Activated gamma-delta T cell treated with Interleukin-2 at 50 U/mL for 16 hours (primary cell): ENCODE measurements at places on chromosomes 11 and 22.
A peak's percentile ranks its signal among the peaks of the same experiment; 100 is the strongest.

- no peak for DNase-seq
Observed at GRCh38 chr22:32695451-32695891, 106.0 kb upstream of the TIMP3 start.

GRCh38 chr22:19438298-19438697, 6.0 kb downstream of the MRPL40 start:
- no peak for DNase-seq

- no peak for DNase-seq
Observed at GRCh38 chr11:126662035-126662790, 306.7 kb downstream of the ST3GAL4 start.

GRCh38 chr22:45763236-45763624, 91.6 kb downstream of the ATXN10 start:
- no peak for DNase-seq

GRCh38 chr11:132873841-132874240, 658.5 kb downstream of the OPCML start:
- no peak for DNase-seq

DNA sequence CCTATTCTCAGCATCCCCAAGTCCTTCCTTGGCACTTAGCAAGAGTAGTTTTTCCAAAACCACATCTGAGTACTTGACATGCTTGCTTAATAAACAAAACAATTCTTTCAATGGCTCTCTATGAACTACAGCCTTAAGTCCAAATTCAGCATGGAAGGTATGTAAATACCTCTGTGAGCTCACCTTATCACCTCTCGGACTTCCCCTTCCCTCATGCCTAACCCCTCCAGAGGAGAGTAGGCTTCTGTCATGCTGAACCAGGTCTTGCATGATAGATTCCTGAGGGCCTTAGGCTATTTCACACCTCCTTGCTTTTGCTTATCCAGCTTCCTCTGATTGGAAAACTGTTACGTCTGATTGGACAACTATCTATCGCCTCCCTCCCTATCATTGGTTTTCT, 312.9 kb upstream of the CCDC90B start:
- no peak for DNase-seq

DNA sequence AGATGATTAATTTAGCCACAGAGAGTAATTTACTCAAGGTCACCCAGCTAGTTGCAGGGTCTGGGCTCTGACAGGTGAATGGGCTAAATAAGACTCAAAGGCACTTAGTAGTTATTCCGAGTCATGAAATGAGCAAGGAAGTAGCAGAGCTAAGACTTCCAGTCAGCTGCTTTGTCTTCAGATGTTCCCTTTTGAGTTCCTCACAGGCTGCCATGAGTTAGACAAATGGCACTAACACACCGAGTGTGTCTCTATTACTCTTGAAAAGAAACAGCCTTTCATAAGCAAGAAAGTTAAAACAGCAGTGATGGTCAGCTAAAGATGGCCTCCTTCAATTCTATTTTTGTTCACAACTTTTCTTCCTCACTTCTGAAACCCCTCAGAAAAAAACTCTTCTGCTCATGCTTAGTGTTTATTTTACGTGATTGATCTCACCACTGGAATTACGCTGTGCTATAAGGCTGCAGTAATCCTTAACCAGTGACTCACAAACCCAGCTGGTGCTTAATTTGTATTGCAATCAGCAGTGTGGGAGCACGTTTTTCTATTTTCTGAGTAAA, 389.1 kb downstream of the AASDHPPT start:
- DNase-seq, result no peak

DNA sequence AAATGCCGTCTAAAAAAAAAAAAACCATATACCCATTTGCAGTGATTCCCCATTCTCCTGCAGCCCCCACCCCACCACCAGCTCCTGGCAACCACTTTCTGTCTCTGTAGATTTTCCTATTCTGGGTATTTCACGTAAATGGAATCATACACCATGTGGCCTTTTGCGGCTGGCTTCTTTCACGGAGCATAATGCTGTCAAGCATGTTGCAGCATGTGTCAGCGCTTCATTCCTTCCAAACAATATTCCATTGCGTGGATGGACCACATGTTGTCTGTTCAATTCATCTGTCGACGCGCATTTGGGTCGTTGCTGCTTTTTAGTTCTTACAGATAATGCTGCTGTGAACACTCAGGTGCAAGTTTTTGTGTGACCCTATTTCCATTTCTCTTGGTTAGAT, 14.8 kb upstream of the EMID1 start:
- no peak for DNase-seq

- DNase-seq, result no peak
Observed at GRCh38 chr11:129639300-129639699, 176.3 kb upstream of the TMEM45B start.

- no peak for DNase-seq
Observed at GRCh38 chr11:60307507-60308195, 19.4 kb upstream of the MS4A6E start.

DNA sequence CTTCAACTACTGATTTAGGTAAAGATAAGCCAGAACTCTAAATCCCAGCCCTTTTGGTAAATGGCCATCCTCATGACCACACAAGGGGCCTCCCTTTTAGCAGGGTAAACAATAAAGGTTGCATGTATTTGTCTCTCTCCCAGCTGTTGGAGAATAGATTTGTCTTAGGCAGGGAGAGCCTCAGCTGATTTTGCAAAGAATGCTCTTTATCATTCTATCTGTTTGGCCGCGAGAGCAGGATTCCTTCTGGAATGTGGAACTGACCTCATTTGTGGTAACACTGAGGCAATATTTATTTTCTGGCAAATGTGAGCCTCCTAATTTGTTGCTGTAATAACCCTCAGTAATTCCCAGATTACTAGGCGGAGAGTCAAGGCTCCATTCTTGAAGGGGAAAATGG, 15.3 kb downstream of the PTS start:
- DNase-seq, result no peak

DNA sequence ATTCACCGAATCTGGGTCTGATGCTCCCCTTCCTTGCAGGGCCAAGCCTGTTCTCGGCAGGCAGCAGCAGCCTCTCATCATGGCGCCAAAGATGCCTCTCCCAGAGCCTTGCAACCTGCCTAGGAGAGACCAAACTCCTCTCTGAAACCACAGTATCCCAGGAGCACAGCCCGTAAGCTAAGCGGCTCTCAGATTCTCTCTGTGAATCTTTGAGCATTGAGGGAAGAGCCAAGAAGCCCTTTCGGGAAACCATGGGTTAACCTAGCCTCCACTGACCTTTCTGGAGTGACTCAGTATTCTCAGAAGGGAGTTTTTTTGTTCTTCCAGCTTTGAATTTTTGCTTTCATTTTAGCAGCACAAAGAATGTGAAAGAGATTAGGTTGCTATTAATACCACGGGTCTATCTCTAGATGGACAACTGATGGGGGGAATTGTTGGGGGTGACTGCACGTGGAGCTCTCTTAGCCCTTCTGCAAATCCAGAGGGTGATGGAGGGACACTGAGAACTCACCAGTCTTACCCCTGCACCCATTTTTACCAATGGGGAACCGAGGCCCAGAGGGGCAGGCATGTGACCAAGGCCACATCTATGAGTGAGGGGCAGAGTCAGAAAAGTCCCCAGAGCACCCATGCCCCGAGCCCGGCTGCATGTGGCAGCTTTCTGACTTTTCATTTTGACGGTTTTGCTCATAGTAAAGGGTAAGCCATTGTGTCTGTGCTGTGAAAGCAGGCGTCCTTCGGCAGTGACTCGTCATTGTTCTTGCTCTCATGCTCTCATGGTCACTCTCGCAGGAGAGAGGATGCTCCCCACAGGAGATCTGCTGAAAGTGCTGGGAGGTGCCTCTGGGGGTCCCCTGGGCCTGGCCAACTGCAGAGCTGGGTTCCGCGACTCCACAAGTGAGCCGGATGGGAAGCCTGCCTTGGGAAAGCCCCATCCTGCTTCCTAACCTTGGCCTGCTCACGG, 36.0 kb downstream of the IRAG1 start:
- no peak for DNase-seq

- no peak for DNase-seq
Observed at GRCh38 chr11:118265954-118266353, 1.9 kb upstream of the MPZL2 start.

DNA sequence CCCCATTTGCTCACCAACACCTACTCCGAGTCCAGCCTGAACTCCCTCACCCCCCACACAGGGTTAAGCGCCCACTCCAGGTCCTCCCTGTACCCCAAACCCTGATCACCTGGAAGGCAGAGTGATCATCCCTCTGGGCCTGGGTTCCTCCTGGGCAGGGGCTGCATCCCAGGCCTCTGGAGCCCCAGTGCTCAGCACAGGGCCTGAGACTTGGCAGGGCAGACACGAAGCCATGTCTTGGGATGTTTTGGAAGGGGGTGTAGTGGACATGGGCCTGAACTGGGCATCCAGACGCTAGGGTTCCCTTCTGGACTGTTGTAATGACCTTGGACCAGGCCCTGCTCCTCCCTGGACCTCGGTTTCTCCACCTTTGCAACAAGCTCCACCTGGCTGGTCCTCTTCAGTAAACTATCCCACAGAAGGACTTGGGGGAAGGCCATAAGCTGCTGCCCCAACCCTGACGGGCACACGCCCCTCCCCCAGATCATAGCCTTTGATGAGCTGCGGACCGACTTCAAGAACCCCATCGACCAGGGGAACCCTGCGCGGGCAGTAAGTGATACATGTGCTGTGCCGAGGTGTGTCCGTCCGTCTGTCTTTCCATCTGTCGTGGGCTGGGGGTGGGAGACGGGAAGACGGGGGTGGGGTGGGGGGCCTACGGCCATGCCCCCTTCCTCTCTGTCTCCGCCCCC, 3.9 kb downstream of the CNIH2 start:
- no peak for DNase-seq

DNA sequence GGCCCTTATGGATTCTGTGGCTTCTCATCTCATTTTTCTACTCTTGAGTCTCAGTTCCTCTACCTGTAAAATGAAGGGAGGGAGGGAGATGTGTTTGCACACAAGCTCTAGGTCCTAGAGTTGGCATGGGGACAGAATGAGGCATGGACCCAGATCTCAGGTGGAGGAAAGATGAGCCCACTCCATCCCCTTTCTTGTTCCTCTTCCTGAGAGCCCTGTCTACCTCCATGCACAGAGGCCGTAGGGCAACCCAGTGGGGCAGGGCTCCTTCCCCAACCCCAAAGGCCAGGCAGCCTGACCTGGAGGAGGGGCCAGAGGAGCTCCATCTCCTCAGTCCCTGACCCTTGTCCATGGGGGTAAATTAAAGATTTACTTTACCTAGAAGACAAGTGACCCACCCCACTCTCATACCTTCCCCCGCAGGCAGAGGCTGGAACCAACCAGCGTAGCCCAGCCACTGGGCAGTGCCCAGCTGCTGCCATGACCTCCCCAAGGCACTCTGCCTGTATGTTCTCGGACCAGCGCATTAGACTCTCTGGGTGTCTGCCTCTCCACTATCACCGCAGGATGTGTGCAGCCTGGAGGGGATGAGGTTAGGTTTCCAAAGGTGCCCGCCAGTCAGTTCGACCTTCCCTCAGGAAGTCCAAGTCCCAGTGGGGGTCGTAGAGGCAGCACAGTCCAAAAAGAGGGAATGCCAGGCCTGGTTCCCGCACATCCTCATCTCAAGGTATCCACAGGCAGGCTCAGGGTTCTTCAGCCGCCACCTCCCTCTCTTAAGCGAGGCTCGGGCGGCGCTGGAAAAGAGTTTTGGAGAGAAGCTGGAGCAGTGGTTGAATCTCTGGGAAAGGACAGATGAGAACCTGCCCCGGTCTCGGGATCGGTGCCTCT, 3.0 kb downstream of the SMTN start:
- DNase-seq, result no peak

DNA sequence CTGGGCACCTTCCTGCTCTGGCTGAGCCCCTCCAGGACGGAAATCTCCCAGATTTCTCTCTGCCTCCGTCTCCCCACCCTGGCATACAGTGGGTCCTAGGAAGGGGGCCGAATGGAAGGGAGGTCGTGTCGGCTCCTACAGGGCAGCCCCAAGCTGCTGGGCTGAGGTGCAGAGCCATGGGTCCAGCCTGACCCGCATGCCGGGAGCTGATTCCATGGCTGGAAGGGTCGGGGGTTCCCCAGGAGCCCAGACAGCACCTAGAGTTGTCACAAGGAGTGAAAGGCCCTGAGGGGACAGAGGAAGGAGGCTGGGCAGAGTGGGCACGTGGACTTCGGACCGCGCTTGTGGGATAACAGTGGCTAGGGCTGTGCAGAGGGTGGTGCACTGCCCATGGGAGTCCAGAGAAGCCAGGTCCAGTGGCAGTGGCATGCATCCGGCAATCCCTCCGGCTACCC, 16.5 kb downstream of the CCND1 start:
- no peak for DNase-seq

- DNase-seq, result no peak
Observed at GRCh38 chr11:8679006-8679405, 3.5 kb downstream of the TRIM66 start.

DNA sequence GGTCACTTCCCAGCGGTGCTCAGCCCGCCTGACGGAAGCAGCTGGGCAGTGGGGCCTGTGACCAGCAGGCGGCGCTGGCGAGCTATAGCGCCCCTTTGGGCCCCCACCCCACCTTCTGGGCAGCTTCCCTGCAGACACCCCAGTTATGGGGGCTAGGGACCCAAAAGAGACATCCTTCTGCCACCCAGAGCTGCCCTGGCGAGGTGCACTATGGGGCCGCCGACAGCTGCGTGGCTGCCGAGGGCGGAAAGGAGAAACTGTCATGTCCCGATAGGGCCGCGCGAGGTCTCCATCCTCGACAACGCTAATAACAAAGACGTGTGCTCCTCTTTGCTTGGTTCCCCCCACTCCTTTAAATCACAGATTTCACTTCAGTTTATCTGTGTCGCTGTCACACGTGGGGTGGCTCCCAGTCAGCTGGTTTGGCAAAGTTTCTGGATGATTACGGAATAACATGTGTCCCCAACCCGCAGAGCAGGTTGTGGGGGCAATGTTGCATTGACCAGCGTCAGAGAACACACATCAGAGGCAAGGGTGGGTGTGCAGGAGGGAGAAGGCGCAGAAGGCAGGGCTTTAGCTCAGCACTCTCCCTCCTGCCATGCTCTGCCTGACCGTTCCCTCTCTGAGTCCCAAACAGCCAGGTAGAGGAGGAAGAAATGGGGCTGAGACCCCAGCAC, 673 bp upstream of the MYO7A start:
- DNase-seq, result peak; percentile 56

GRCh38 chr11:92667486-92668152, 301.8 kb upstream of the MTNR1B start:
- DNase-seq, result no peak

GRCh38 chr22:29166180-29166579, 39.5 kb upstream of the EMID1 start:
- no peak for DNase-seq

- DNase-seq, result no peak
Observed at GRCh38 chr22:44352378-44353035, 39.8 kb upstream of the SHISAL1 start.

GRCh38 chr11:33868647-33869461, 23.0 kb downstream of the LMO2 start:
- DNase-seq, result no peak

GRCh38 chr22:44707752-44708151, 5.7 kb downstream of the PRR5 start:
- no peak for DNase-seq

- DNase-seq, result no peak
Observed at GRCh38 chr22:31086703-31087330, 5.7 kb downstream of the SMTN start.

DNA sequence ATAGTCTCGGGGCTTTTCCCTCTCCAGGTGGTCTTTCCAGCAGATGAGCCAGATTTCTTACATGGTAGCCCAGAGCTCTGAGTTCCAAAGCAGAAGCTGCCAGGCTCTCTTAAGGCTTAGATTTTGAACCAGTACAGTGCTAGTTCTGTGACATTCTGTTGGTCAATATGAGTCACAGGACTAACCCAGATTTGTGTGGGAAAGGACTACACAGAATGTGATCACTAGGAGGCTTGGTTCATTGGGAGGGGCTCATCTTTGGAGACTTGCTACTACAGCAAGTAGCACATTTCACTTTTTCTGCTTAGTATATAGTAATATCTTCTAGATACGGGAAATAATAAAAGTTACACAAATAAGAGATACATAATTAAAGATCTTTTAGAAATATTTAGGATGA, 24.1 kb downstream of the RNF214 start:
- no peak for DNase-seq
